ENCODE measurements at places on chromosomes 5 and 9.

GRCh38 chr5:78731884-78732283, 83.3 kb upstream of the LHFPL2 start:
- DNase-seq = no peak

GRCh38 chr5:132756542-132756941, 9.3 kb downstream of the CCNI2 start:
- DNase-seq = no peak

- no peak for DNase-seq
Observed at GRCh38 chr5:80368661-80369480, 39.0 kb upstream of the ZFYVE16 start.

- no peak for DNase-seq
Observed at GRCh38 chr9:2849941-2850340, 6.0 kb upstream of the PUM3 start.

DNA sequence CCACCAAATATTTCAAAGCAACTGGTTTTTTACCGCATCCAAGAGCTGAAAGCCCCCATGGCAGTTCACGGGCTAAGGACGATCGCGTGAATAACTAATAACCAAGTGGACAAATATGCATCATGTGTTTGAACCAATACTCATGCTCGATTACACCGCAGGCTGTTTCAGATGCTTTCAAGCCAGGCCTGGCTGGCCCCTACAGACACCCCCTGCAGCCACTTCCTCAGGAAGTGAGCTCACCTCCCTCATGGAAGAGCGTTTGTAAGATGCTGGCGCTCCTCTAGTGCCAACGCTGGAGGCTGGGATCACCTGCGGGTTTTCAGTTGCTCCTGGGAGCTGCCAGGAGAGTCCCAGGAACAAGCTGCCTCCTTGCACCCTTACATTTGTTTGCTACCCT, 53.9 kb upstream of the PTCH1 start:
- DNase-seq = no peak

DNA sequence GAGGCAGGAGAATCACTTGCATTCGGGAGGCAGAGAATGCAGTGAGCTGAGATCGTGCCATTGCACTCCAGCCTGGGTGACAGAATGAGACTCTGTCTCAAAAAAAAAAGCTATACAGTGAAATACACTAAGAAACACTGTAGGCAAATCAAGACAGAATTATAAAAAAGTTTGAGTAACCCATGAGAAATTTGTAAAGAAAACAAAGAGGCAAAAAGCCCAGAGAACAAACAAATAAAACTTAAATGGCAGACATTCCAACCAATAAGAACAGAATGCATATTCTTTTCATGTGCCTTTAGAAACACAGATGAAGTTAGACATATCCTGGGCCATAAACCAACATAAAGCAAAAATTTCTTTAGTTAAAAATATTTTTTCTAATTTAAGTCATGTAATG, 30.6 kb downstream of the ZNF169 start:
- DNase-seq = no peak

- no peak for DNase-seq
Observed at GRCh38 chr9:80012557-80013330, 441.0 kb downstream of the TLE4 start.

DNA sequence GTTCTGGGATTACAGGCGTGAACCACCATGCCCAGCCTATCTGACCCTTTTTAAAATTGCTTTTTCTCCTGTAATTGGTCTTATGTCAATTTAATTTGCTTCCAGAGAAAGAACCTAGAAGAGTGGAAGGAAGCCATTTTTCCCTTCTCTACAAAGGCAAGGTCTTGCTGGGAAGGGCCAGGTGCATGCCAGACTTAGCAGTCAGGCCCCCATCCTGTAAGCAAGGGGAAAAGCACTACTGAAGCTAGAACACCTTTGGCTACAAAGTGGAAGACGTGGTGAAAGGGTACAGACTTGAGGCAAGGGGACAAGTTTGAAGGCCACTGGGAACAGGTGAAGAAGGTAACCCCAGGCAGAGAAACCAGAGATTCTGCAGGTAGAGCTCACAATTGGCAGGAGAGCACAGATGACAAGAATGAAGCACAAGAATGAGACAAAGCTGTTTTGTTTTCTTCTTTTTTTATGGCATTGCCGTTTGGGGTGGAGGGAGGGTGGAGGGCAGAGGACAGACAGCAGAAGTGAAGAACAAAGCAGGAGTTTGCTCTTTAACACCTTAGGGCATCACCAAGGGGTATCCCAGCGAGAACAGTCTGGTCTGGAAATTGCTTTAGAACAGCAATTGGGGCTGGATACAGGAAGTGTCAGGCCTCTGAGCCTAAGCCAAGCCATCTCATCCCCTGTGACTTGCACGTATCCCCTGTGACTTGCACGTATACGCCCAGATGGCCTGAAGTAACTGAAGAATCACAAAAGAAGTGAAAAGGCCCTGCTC, 72.9 kb downstream of the SERINC5 start:
- no peak for DNase-seq

DNA sequence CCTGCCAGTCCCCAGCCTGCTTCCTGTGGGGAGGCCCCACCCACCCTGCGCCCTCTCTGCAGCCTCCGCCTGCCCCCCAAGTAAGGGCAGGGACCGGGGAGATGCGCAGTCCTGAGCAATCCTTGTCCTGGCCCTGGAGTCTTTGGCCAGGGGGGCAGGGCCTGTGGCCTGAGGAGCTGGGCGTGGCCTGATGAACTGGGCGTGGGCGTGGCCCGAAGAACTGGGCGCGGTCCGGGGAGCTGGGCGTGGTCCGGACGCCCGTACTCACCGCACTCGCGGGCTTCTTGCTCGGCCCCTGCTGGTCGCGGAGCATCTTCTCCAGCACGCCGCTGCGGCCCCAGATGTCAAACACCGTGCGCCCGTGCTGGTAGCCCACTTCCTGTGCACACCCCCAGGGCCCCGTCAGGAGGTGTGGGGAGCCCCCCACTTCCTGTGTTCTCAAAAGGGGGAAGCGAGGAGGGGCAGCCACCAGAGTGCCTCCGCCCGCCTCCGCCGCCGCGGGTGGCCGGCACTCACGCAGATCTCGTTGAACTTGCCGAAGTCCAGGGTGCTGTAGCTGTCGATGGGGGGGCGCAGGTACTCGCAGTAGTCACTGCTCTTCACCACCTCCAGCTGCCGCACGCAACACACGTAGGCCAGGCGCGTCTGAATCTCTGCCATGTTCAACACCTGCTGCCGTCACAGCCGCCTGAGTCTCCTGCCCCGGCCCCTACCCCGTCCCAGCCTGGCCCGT, 2.7 kb upstream of the NSMF start:
- peak; percentile 94 for DNase-seq

DNA sequence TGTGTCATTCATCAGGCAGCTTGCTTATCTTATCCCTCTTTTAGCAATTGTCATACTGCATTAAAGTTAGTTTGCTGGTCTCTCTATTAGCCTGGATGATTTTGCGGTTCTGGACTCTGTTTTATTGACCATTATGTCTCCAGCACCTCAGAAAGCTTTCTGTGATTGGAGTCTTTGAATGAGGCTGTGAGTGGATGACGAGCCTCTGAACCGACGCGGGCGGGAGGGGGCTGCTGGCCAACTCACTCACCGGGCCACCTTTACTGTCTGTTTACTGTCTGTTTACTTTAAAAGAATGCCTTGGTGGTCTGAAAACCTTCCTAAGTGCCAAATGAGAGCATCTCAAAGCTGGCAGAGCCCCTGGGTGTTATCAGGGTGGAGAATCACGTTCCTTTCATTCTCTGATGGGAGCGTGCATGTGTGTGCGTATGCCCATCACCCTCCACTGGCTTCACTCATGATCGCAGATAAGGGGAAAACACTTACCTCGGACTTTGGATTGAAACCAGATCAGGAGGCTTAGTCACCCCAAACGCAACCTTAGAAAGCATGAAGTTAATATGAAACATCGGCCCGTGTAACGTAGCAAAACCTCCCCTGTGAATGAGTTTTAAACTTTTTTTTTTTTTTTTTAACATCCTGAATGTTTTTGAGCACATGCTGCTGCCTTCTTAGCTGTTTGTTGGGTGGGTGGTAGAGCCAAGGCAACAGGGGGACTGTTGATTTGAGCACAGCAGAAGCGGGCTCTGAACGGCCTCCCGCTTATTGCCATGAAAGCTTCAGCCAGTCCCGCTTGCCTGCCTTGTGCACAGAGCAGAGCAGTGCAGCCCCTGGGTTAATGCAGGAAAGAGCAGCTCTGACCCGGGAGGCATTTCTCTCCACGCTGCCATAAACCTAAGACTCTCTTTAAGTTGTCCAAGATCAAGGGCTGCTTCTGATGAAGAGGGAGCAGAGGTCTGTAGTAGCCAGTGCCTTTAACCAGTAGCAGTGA, 173.6 kb downstream of the GADD45G start:
- no peak for DNase-seq

DNA sequence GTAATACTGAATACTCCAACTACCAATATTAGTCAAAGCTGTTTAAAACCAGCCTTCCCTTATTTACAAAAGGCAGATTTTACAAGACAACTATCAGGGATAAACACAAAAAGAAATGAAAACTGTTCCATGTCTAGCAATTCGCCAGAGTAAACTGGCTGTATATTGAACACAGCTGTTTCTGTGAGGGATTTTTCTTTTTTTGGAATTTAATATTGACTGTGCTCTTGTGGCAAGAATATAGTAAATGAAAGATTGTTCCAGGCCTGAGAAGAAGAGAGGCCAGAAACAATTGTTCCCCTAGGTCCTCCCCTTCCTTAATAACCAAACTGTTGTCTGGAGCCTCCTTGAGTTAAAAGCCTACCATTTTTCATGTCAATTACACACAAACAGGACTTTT, 188.6 kb downstream of the PDE4D start:
- DNase-seq = no peak

DNA sequence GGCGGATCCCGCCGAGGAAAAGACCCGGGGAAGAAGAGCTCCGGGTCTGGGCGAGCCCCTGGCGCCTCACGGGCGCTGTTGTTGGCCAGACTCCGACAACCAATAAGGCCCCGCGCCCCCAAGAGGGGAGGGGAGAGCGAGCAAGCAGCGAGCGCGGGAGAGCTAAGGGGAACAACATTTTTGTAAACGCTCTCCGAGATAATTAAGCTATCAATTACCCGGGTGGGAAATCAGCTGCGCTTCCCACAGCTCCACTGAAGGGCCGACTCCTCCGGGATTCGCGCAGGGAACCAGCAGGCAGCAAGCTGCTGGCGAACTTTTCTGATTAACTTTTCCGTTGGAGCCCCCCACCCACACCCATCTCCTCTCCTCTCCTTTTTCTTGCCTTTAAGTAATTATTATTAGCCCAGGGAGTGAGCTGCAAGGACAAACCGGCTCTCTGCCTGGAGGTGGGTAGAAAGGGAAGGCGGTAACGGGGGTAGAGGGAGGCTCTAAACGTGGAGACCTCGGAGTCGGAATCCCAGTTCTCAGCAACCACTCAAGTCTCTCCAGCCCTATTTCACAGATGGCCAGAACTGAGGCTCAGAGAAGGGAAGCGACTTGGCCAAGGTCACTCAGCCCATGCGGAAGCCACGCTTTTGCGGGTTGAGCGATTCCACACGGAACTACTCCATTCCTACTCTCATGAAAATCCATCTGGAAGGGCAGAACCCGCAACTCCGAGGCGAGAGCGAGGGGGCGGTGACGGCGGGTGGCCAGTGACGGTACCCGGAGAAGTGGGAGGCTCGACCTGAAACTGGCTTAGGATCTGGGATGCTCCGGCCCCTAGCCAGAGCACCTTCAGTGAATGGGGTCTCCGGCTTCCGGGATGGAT, 1.3 kb downstream of the ASTN2 start:
- peak; percentile 23 for DNase-seq

DNA sequence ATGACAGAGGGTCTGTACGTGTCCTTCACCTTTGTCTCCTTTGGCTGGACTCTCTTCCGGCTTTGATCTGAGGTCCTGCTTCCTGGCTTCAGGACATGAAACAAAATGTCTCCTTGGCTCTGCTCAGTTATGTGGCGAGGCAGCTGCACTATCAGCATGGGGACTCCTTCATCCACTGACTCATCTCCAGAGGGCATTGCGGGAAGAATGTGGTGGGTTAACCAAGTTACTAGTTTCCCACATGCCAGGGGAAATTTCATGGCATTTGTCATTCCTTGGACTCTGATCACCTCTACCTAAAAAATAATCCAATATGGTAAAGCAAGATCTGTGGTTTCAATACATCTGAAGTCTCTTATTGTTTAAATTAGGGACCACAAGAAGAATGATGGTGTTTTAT, 259.7 kb downstream of the MED10 start:
- DNase-seq = no peak

DNA sequence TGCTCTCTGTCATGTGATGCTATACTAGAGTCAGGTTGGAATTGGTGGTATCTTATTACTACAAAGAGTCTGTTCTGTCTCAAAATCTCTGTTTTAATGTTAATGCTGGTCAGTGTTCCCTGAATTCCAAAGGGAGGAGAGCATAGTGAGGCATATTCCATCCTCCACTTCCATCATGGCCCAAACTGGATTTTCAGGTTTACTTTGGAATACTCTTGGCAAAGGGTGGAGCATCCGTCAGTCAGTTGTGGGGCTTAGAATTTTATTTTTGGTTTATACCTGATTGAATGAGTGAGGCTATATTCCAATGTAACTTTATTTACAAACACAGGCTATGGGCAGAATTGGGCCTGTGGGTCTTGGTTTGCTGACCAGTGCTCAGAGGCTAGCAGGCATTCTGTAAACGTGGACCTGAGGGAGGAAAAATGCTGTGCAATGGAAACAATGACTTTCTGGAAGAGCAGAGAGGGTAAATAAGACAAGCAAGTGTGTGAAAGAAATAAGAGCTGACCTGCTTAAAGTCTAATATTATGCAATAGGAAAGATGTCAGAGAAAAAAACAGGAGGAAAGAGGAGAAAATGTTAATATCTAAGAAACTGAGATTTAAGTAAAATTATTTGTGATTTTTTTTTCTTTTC, 106.2 kb upstream of the CLINT1 start:
- no peak for DNase-seq

GRCh38 chr9:93031629-93032430, 26.7 kb upstream of the SUSD3 start:
- DNase-seq = no peak

DNA sequence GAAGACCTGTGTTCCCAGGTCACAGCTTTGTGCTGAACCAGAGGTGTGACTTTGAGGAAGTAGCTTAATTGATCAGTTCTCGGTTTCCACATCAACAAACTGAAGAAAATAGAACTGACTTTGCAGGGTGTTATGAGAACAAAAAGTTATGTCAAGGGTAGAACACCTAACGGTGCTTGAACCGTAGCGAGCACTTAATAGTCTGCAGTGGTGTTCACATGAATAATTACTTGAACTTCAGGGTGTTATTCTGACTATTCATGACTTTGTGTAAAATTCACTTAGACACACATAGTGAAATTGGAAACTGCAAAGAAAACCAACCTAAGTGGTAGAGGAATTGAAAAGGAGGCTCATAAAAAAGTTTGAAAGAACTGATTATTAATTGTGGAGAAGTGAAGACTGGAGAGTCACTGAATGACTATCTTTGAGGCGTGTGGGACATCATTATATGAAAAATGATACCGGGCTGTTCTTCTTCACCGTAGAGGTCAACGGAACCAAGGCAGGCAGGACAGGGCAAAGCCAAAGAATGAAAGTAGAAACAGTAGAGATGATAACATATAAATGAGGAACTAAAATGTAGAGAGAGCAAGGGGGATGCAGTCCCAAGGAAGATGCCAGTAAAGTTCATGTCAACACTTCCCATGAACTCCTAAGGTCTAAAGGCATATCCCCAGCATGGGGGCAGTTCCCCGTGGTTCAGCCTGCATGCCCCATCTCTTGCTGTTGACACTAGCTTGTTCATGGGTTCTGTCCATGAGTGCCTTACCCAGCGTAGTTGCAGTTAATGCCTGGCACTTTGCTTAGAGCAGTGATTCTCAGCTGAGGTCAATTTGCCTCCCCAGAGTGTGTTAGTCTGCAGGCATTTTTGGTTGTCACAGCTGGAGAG, 118.7 kb downstream of the ZNF462 start:
- DNase-seq = peak; percentile 7

GRCh38 chr5:3347741-3348140, 247.9 kb upstream of the IRX1 start:
- no peak for DNase-seq
